ENCODE measurements at places on chromosomes 16 and 17.
A peak's percentile ranks its signal among the peaks of the same experiment; 100 is the strongest.

DNA sequence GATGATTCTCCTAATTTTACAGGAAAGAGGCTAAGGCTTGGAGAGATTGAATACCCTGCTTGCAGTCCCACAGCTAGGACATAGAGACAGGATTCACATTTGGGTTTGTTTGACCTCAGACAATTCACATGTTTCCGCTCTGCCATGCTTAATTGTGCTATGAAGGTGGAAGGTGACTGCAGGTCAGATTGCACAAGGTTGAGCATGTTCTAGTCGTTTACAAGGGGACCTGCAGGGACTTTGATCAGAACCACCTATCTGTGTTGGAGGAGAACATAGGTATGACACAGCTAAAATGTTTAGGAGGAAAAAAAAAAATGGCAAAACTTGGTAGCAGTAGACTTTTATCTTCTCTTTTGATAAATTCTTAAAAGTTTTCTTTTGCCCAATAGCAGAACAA, 4.9 kb upstream of the ANKFN1 start:
- DNase-seq: no peak

DNA sequence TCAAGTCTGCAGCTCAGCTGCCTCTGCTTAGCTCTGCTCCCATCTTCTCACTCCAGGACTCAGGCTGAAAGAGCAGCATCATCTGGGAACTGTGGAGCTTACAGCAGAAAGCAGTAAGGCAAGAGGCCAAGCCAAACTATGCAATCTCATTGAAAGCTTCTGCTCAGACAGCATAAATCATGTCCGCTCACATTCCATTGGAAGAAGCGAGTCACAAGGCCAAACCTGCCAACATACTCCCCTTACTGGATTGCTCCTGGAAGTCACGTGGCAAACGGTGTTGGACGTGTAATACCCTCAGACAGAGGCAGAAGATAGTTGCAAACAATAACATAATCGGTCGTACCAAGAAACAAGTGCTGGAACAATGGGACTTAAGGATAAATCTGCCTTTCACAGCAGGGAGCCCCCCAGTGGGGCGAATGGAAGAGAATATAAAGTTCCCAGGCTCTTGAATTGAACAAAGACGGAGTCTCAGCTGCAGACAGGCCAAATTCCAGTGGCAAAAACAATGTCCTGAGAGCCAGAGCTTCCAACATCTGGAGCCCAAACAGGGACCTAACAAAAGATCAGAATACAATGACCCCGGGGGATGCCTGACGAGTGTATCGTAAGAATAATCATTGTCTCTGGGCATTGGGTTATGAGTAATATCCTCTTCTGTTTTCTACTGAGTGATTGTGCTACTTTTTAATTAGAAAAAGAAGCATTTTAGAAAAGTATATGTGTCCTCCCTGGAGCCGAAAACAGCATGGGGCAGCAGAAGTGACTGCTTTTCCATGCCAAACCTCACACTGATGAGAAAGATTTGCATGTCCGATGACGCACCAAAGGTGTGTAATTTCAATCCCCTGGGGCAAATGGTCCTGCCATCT, 68.4 kb downstream of the CMC2 start:
- no peak for DNase-seq

DNA sequence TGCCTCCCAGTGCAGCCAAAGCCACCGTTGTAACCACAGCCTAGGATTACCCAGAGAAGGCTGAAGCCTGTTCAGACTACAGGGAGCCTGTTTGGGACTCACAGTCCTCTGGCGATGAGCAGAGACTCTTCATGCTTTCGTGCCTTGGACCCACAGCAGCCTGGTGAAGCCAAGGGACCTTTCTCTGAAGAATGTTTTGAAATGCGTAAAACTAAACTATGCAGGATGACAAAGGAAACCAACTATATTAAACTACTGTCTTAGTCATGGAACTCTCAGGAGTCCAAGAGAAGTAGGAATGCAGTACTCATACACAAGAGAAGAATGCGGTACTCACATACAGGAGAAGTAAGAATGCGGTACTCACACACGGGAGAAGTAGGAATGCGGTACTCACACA, 20.9 kb downstream of the ABR start:
- no peak for DNase-seq

DNA sequence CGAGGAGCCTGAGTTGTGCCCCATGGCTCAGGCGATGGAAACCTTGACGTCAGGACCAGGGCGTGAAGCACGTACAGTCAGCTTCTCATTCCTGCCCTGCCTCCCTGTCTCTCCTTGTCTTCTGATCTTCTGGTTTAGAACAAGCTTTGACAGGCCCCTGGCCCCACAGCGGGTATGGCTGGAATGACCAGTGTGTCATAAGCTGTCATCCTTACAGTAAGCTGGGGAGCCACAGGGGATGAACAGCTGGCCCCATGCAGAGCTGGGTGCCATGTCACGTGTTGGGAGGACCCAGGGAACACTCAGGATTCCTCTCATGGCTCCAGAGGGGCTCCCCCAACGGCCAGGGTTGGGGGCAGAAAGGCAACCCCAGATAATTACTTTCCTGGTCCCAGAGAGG, 157.6 kb upstream of the PLCG2 start:
- no peak for DNase-seq

DNA sequence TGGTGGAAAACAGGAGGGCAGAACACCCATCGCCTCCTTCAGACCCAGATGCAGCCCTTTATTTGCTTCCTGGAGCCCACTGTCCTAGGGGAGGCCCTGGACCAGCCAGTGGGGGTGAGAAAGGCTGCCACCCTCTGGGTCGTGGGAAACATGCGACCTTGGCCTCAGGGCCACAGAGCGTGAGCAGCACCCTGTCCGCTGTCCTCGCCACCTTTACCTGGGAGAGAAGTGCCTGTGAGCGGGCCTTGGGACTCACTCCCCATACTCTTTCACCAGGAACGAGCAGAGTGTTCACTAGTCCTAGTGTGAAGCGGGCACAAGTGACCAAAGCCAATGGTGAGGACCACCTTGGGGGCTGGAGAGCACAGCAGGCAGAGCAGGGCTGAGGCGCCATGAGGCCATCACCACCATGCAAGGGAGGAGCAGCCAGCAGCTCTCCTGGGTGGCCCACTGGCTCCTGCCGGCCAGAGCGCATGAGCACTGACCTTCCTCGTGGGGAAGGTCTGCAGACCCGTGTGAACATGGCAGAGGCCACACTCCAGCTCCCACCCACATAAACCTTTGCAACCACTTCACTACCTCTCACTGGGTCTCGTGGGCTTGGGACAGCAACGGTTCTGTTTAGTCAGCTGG, 8.5 kb downstream of the SMCR8 start:
- DNase-seq: no peak

DNA sequence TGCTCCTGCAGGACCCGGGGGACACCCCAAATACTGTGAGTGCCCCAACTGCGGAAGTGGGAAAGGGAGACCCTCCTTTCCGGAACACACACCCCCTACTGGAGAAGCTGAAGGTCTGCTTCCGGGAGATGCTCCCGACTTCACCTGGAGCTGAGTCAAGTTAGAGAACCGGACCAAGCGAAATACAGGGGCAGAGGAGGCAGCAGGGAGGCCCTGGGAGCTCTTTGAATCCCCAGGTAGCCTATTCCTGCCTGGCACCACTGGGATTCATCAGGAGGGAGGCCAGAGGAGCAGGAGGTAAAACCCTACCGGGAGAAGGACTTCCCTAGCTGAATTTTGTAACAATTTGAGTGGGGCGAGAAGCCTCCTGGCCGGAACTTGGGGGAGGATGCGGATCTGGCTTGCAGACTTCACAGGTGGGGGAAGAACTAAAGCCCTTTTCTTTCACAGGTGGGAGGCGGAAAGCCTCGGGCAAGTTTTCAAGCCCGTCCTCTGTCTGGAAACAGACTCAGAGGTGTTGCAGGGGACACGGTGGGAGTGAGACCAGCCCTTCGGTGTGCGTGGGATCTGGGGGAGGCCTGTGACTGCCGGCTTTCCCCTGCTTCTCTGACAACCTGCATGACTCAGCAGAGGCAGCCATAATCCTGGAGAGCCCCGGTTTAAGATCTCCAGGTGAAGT, 22.4 kb upstream of the TEKT1 start:
- no peak for DNase-seq

DNA sequence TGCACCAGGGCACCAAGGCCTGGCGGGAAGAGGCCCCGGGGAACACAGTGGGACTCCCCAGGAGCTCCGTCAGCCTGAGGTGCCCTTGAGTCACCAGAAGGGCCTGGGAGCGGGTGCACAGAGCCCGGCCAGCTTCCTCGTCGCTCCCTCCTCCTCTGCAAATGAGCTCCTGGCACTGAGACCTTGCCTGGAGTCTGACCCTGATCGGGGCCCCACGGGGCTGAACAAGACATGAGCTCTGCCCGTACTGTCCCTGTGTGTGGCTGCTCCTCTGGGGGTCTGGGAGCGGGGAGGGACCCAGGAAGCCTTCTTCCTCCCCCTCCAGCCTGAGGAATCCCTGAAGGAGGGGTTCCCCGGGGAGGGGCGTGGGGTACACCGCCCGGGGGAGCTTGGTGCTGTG, 36.4 kb upstream of the SSTR5 start:
- DNase-seq: no peak

DNA sequence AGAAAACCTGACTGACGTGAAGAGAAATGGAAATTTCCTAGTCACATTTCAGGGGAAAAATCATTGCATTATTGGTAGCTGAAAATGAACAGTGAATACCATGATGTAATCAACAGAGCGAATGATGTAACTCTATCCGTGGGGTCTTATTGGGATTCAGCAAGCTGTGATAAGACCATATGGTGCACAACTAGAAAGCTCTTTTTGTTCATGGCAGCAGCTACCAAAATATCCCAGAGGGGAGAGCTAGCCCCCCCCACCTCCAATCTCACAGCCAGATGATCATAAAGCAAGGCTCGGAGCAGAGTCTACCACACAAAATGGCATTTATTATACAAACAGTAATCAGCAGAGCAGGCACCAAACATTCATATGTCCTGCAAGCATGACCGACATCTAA, 22.2 kb upstream of the DNAH17 start:
- no peak for DNase-seq

GRCh38 chr17:72683506-72684404, 408.7 kb downstream of the SLC39A11 start:
- DNase-seq: peak; percentile 86

DNA sequence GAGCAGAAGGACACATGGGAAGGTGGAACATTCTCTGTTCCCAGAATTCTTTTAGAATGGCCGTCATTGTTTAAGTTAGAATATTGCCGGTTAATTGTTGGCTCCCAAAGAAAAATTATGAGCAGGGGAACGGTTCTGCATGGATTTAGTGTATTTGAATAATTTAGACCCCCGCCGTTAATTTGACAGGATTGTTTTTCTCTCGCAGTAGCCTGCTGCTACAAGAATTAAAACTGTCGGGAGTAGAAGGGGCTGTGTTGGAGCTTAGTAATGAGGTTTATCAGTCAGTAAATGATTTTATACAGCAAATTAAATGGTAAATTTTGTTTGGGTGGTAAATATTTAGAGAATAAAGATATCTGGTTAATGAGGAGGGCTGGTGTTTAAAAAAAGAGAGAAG, 431.2 kb upstream of the DYNLRB2 start:
- no peak for DNase-seq

- no peak for DNase-seq
Measured at GRCh38 chr17:37293770-37294169, 82.0 kb upstream of the C17orf78 start.

DNA sequence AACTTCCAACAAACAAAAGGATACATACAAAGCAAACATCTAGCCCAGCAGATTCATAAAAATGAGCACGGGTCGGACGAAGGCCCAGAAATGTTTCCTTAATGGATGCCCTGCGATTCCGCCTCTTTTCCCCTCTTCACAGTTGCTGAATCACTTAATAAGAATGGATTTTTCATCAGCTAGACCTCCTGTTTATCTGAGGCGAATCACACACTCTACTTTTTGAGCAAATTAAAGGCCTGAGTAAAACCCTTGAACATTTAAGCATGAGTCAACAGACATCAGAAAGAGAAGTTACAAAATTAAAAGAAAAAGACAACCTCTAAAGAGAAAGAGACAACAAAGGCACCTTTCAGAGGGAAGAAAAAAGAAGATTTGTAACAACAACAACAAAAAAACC, 44.7 kb downstream of the HS3ST3A1 start:
- no peak for DNase-seq

DNA sequence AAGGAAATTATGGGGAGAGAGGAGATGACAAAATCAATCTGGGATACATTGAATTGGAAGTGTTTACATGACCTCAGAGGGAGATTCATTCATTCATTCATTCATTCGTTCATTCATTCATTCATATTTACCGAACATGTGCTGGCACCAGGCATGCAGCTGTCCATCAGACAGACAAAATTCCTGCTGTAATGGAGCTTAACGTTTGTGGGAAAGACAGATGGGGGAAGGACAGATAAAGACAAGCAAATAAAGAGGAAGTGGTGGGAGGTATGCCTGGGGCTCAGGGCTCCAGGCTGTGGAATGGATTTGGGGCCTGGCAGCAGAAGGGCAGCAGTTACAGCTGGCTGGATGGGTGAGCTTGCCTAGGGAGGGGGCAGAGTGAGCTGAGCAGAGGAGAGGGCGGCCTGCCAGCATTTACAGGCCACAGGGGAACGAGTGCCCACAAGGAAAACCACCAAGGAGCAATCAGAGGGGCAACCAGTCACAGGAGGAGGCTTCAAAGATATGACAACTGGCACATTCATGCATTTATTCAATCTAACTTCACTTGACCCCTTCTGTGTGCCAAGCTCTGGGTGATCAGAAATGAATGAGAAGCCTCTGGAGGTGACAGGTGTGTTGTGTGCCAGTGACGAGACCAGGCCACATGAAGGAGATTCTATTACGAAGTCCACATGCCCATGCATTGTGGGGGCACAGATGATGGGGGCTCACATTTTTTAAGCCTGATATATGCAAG, 48.5 kb downstream of the ARHGAP27 start:
- DNase-seq: no peak

- no peak for DNase-seq
Measured at GRCh38 chr17:57552114-57552624, 192.9 kb downstream of the CCDC182 start.

DNA sequence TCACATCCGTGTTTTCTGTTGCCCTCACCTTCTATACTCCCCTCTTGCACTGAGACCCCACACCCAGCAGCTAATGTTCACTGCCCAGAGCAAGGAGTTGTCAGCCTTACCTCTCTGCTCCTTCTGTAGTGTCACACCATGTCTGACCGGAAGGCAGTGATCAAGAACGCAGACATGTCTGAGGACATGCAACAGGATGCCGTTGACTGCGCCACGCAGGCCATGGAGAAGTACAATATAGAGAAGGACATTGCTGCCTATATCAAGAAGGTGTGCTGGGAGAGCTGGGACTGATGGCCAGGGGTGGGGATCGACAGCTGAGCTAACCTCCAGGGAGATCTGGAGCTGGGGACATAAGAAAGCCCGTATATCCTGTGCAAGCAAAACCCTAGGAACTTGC, 3.7 kb downstream of the DYNLL2 start:
- no peak for DNase-seq

DNA sequence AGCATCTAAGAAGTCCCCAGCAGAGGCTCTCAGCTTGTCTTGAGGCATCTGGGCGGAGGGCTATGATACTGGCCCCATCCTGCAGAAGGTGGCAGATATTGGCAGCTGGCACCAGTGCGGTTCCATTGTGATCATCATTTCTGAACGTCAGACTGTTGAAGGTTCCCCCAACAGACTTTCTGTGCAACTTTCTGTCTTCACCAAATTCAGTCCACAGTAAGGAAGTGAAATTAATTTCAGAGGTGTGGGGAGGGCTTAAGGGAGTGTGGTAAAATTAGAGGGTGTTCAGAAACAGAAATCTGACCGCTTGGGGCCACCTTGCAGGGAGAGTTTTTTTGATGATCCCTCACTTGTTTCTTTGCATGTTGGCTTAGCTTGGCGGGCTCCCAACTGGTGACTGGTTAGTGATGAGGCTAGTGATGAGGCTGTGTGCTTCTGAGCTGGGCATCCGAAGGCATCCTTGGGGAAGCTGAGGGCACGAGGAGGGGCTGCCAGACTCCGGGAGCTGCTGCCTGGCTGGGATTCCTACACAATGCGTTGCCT, at the start of gene CIITA:
CIITA (plus strand) TSS at position 404 of the 543 bp plus-strand sequence; CDS start at position 533, 129 bp downstream.
- peak; percentile 17 for DNase-seq

GRCh38 chr17:81961087-81961511, at the start of gene NOTUM:
Gene NOTUM (minus strand): TSS chr17:81961187. CDS start chr17:81960909, 278 bp downstream.
- DNase-seq: no peak

Data from Panc1 (cell line).